ENCODE measurements at places on chromosomes 2 and 18. TPM values are rescaled to one million over a fixed set of nuclear protein-coding genes. Genes with fewer than 3 reads are reported as not detected.

Gene MRPS5
- 50.4 TPM for total RNA-seq

Gene NDC80
- total RNA-seq: 6.0 TPM

Gene LRRFIP1
- 18.6 TPM for total RNA-seq

Gene KIAA1328
- 4.0 TPM for total RNA-seq

Gene ARHGAP15
- total RNA-seq: 1.4 TPM

Measured in epithelial cell of alveolus of lung (primary cell).